Activated T-helper 17 cell treated with anti-CD3 and anti-CD28 coated beads, Interleukin-2, amount 50 U/mL, for 72 hours (primary cell): ENCODE measurements at places on chromosomes 4 and X. TPM values are rescaled to one million over a fixed set of nuclear protein-coding genes. Genes with fewer than 3 reads are reported as not detected.

The CXCL8 gene
- 14.5 TPM for total RNA-seq

GRCh38 chrX:100973411-100973810, 3.9 kb downstream of the ARL13A start:
- ATAC-seq: no peak

The RNF128 gene
- not detected for total RNA-seq

GRCh38 chr4:41475402-41475801, 62.6 kb upstream of the LIMCH1 start:
- ATAC-seq: no peak

The RAB39B gene
- 10.3 TPM for total RNA-seq

DNA sequence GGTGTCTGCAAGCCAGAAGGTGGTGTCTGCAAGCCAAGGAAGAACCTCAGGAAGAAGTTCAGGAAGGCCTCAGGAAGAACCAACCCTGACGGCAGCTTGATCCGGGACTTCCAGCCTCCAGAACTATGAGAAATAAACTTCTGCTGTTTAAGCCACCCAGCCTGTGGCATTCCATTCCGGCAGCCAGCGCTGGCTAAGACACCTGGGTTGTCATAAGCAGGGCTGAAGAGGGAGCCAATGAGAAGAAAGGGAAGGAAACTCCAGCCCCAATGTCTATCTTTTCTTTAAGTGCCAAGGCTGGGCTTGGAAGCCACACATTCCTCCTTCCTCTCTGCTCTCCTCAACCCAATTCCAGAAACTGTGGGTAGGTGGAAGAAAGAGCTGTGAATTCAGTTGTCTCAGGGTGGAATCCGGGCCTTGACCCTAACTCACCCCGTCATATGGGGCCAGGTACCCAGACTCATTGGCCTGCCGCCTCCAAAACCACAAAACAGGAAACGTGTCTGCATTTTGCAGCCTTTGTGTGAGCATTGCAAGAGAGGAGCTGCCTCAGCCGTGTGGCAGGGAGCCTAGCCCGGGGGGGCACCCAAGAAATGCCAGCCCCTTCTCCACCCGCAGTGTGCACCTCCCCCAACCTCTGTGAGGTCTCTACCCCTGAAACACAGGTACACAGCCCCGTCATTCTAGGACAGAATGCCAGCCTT, 26.8 kb downstream of the CRMP1 start:
- peak; percentile 34 for ATAC-seq

The XAGE1A gene
- total RNA-seq: not detected

The KIF4A gene
- 25.4 TPM for total RNA-seq

The PF4V1 gene
- not detected for total RNA-seq
